ENCODE measurements at places on chromosomes 11 and 22.

- no peak for DNase-seq
These were observed 9.6 kb downstream of the SCARF2 start for GRCh38 chr22:20427945-20428417.

- DNase-seq: no peak
These were observed 55.1 kb downstream of the NOX4 start for GRCh38 chr11:89436071-89436470.

GRCh38 chr22:48754611-48755058, 1073.0 kb downstream of the BRD1 start:
- no peak for DNase-seq

DNA sequence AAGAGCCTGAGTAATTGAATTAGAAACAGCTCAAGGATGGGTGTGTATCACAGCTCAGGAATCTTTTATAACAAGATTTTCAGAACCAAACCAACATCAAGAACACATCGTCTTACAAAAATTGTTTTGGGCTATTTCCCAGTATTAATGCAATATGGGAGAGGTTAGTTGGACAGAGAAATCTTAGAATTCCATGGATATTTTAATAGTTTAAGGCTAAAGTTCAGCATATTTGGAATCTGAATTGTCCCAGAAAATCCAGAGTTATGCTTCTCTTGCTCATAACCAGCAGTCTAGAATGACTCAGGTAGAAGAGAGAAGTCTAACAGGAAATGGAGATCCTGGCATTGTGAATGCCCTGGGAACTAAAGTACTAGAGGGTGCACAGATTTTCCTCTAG, 74.6 kb downstream of the ADM start:
- no peak for DNase-seq

DNA sequence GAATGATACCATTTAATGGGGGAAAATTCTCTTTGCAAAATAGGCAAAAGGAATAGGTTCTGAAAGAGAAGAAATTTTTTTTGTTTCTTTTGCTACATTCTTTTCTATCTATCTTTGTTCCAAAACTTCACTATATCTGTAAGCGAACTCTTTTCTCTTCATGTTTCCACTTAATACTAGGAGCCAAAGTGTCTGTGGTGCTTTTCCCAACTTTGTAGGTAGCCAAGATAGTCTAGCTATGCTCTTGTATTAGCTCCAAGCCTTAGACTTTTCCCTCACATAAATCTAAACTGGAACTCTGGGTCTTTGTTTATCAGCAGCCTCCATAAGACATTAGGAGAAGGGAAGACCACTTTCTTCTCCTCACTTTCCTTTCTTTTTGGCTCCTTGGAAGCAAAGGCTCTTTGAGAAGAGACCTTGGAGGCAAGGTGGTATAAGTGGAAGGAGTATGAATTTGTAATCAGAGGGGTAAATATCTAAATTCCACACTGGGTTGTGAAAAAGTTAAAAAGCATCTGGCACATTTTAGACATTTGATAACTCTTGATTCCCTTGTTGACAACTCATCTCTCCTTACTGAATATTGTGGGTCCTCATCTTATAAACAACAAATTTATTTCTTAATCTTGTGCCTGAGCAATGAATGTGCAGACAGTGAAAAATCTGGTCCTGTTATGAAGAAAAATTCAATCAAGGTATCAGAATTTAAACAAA, 130.0 kb downstream of the EHF start:
- no peak for DNase-seq

DNA sequence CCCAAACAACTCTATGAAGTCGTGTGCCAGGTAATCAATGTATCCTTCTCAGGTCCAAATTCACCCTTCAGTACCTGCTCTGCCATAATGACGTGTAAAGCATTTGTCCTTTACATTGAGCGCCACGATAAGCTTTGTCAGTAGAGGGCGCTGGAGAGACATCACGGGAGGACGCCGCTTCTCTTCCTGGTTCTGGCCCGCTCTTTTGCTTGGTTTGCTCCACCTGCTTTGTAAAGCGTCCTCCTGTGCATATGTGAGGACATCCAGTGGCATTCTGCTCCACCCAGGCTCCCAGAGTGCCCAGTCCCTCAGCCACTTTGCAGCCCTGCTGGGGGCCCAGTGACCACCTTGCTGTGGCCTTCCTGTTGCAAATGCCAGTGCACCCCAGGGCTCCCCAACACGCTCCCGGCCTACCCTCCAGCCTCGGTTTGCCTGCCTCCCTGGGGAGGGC, 61.1 kb downstream of the WT1 start:
- no peak for DNase-seq

GRCh38 chr22:46381142-46381541, 45.6 kb downstream of the TRMU start:
- DNase-seq: no peak

- no peak for DNase-seq
These were observed 6.8 kb upstream of the GGA1 start for GRCh38 chr22:37601540-37602442.

GRCh38 chr22:26763633-26764361, 106.4 kb downstream of the MIAT start:
- DNase-seq: no peak

DNA sequence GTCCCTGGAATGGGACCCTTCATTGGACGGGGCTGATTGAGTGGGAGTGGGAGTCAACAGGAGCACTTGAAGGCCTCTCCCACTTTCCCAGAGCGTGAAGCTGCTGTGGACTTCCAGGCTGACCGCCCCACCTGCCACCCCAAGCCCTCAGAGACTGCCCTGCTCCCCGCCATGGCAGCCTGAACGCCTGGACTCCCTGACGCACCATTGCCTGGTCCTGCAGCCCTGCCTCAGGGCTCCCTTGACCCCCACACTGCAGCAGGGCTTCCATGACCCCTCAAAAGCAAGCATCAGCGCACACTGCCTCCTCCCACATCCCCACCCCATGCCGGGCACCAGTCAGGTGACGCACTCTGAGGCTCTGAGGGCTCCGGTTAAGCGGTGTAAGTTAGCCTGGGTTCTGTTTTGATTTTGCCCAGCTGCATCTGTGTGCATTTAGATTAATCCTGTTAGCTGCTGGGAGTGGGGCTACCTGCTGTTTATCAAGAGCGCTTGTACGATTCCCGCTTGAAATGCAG, 39.4 kb downstream of the TRIM29 start:
- no peak for DNase-seq

GRCh38 chr11:42840176-42840829, 471.5 kb upstream of the API5 start:
- DNase-seq: no peak

GRCh38 chr11:106998116-106998915, 20.0 kb downstream of the GUCY1A2 start:
- no peak for DNase-seq

- no peak for DNase-seq
These were observed 6.9 kb upstream of the P4HA3 start for GRCh38 chr11:74318241-74318932.

DNA sequence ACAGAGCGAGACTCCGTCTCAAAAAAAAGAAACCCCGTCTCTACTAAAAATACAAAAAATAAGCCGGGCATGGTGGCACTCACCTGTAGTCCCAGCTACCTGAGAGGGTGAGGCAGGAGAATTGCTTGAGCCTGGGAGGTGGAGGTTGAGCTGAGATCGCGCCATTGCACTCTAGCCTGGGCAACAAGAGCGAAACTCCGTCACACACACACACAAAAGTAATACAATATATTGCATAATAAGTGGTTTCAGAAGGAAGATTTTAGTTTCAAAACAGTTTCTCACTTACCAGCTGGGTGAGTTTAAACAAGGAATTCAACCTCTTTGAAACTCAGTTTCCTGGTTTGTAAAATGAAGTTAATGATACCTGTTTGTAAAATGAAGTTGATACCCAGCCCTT, 32.7 kb upstream of the HTR3A start:
- no peak for DNase-seq

DNA sequence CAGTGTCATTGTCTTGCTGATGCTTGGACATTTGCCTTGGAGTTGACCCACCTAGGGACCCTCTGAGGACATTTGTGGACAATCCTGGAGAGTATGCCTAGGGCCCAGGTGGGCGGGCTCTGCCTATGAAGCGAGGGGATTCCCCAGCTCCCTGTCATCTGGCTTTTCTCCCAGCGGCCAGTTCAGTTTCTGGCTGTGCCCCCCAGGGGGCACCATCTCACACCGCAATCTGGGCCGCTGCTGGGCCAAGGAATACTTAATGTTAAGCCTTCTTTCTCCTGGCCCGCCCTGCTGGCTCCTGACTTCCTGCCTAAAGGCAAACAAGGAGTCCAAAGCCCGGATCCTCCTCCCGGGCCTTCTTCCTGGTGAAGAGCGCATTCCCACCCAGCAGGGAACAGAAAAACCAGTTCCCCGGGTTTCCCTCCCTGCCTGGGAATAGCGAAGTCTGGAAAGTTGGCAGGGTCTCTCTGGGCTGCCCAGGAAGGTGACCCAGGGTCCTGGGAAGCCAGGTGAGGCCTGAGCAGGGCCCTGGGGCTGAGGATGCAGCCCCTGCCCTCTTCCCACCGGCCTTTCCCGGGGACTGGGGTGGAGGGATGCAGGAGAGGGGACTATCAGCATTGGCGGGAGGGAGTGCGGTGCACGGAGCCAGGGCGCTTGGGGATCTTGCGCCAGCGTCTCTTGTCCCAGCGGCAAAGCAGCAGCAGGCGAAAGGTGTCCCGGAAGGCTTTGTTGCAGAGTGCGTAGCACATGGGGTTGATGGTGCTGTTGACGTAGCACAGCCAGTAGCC, 11.9 kb downstream of the CHRM1 start:
- DNase-seq: no peak

DNA sequence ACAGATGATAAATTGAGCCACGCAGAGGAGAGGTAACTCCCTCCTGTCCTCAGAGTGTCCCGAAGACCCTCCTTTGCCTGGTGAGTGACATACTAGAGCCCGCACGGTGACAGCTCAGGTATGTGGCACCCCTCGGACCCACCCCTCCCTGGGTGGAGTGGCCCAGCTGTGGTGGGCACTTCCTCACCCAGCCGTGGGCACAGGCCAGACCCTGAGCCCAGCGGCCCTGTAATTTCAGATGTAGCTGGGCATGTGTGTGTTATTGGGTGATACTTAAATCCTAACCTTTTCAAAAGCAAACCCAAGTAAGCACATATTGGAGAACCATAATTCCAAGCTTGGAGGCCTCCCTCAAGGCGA, 93.2 kb downstream of the WNT7B start:
- DNase-seq: no peak

Measured in omental fat pad (tissue), 4 donors.